ENCODE measurements at places on chromosomes 3 and 15.

DNA sequence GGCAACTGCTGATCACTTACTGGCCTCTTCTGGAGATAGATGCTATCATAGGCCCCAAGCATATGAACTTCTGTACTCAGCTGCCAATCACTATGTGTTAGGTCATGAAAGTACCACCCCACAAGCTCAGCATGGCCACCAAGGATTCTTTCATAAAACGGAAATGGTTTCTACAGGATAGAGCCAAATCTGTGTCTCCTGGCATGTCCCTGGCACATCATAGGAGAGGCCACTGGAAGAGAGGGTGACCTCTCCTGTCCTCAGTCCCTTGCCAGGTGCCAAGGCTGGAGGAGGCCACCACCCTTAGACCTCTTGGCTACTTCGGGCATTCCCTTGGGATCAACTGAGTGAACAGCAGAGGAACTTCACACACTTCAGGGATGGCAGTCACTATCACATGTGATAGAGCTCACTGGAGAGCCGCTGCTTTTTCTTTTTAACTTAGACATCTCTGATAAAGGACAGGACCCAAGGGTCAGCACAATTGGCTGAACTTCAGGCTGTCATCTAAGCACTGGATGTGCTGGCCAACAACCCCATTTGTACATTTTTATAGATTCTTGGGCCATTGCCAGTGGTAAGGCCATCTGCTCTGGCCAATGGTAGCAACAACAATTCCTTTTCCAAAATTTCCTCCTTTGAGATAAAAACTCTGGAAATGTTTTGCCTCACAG lies 425.2 kb downstream of the SQOR start:
- no peak for DNase-seq

- peak; percentile 27 for DNase-seq
Measured at GRCh38 chr15:89591834-89592233, 16.6 kb downstream of the TICRR start.

DNA sequence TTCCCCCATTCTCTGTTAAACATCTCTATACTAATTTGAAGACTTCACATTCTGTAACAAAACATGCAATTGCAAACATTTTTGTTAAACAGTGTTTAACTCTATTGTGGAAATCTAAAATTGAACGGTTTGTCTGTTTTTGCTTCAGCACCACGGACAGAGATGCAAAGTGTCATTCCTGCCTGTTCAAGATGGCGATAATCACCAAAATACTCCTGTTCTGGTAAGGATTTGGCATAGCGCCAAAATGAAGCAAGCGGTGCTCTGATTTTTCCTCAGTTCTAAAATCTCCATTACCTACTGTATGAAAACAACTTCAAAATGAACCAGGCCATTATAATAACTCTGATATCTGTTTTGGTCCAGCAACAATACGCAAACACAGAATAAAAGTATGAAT lies 129.7 kb upstream of the TUSC7 start:
- peak; percentile 1 for DNase-seq

GRCh38 chr15:48394970-48395369 lies 63.7 kb downstream of the DUT start:
- no peak for DNase-seq

DNA sequence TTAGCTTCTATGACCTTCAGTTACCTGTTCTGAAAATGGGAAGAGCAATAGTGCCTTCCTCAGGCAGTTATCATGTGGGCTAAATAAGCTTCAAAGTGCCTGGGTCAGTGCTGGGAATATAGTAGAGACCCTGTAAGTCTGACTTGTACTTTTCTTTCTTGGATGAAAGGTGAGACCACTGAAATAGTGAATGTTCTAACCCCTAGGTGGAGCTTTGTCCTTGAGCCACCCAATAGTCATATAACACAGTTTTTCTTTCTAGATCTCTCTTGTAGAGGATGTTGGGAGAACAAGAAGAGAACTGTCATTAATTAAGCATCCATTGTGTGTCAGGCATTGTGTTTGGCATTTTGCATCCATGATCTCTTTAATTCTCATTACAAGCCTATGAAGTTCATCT lies 13.0 kb upstream of the BFSP2 start:
- DNase-seq: no peak

- DNase-seq: no peak
Measured at GRCh38 chr3:634511-634910, 437.9 kb downstream of the CHL1 start.

- DNase-seq: no peak
Measured at GRCh38 chr3:104896624-104897023, 470.1 kb upstream of the ALCAM start.

GRCh38 chr3:59473636-59474035 lies 423.8 kb upstream of the CFAP20DC start:
- DNase-seq: no peak

GRCh38 chr15:50064673-50065072 lies 54.4 kb downstream of the ATP8B4 start:
- DNase-seq: no peak

DNA sequence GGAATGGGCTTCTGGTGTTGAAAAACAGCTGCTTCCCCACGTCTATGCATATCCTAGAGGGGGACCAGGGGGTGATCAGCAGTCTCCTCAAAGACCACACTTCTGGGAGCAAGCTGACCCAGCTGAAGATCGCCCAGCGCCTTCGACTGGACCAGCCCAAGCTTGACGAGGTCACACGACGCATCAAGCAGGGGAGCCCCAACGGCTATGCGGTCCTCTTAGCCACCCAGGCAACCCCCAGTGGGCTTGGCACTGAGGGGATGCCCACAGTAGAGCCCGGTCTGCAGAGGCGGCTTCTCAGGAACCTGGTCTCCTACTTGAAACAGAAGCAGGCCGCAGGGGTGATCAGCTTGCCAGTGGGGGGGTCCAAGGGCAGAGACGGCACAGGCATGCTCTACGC lies 2.5 kb downstream of the RBM15B start:
- DNase-seq: no peak

DNA sequence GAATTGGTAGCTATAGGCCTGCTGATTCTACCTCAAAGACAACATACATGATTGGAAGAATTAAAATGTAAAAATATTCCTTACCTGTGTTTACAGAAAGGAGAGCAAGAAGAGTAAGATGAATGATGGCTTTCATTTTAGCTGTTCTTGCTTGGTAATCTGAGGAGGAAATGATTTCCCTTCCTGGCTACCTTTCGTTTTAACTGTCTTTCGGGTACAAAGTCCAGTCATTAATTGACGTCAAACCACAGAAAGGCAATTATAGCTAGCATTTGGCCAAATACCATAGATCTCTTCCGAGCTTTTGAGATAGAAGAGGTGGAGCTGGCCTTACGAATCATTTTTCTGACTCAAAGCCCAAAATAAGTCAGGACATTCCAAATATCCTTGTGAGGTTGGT lies at the start of gene MUC13:
Gene MUC13, minus strand, starts transcription at position 175 of the 400 bp plus-strand sequence. Its CDS starts 39 bp downstream, at position 136.
- DNase-seq: no peak

- peak; percentile 70 for DNase-seq
Measured at GRCh38 chr15:33963831-33964664, 4.2 kb upstream of the CHRM5 start.

DNA sequence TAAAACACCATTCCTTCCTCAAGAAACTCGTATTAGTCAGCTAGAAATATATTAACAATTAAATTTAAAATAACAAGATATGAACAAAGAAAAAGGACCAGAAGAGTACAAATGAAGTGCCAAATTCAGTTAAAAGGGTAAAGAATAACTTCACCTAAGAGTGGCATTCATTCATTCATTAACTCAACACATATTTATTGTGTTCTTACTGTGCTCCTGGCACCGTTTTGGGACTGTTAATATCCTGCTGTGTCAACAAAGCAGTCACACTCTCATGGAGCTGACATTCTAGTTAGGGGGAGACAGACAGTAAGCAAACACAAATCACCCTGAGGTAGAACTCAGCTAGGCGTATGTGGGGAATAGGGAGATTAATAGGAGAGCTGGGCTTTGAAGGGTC lies 123.6 kb upstream of the DPPA4 start:
- no peak for DNase-seq

Measured in fibroblast of pulmonary artery (primary cell).